ENCODE measurements at places on chromosomes 12 and 14.

GRCh38 chr12:13313886-13314285 is 117.4 kb downstream of the EMP1 start:
- no peak for DNase-seq

- no peak for DNase-seq
These were observed 219.3 kb upstream of the EEA1 start for GRCh38 chr12:93148412-93148811.

DNA sequence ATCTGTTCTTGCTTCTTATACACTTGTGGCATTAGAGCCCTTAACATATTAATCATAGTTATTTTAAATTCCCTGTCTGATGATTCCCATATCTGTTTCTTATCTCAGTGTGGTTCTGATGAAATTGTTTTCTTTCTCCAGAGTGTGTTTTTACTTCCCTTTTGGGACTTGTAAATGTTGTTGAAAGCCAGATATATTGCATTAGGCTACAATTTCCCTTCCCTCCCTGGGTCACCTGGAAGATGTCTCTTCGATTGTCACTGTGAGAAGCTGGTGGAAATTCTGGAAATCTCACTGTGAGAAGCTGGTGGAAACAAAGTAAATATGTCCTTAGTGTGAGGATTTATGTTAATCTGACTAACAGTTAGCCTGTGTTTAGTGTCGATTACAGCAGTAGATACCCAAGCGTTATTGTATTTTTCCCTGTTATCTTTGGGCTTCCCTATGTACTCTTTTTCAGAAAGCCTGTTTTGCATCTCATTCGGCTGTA is 717.3 kb downstream of the TRHDE start:
- DNase-seq: no peak

DNA sequence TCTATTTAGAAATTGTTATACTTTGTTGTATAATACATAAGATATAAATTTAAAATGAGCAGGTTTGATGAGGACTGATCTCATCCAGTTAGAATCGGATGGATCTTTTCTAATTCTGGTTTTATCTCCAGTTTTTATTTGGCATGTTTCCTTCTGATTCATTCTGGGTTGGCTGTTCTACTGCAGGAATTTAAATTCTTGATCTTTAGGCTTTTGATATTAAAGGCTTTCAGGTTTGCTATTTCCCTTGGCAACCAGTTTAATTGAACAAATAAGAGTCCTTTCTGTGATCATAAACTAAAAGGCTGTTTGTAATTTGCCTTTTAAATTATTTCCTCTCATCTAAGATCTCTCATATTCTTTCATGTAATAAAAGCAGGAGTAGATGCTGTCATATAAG is 83.4 kb downstream of the PDE6H start:
- DNase-seq: no peak

DNA sequence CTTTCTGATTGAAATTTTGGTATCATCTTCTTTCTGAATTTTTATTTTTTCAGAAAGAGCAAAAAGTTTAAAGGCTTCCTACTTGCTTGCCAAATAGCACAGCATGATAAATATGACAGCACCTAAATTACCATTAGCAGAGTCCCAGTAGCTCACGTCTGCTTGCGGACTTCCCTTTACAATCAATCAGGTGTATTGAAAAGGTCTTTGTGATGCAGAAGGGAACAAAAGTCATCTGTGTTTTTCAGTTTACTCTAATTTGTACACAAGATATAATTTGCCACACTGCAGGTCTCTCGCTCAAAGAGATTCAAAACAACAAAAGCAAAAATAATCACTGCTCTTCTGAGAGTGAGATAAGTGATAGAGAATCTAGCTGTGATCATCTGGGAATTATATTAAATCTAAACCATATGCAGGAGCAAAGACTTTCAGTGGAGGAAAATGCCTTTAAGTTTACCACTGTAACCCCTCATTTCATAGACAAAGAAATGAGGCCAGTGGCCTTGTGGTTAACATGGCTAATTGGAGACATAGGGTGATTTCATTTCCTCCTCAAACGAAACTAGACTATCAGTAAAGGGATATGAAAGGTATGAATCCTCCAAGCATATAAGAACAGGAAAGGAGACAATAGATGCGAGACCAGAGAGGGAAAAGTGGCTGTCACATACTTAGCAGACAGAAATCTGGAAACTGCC is 240.8 kb upstream of the TMPO start:
- no peak for DNase-seq

GRCh38 chr14:51933191-51933590 is 56.2 kb upstream of the RTRAF start:
- no peak for DNase-seq

- DNase-seq: no peak
These were observed 951.2 kb downstream of the FLRT2 start for GRCh38 chr14:86481104-86481503.

DNA sequence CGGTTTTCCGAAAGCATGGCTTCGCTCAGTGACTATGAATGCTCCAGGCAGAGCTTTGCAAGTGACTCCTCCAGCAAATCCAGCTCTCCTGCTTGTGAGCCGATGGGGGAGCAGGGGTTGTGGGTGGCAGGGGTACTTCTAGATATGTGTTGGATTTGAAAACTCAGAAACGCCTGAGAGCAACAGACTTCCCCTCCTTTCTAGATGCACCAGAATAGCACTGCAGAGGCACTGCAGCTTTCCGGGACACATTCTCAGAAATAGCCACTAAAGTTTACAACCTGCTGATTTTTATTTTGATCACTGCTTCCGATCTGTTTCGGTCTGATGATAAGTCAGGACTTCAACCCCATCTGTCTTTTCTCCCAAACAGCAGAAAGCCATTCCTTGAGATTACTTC is 8.6 kb downstream of the TCP11L2 start:
- no peak for DNase-seq

GRCh38 chr12:125861299-125862281 is 796.4 kb downstream of the AACS start:
- DNase-seq: no peak

DNA sequence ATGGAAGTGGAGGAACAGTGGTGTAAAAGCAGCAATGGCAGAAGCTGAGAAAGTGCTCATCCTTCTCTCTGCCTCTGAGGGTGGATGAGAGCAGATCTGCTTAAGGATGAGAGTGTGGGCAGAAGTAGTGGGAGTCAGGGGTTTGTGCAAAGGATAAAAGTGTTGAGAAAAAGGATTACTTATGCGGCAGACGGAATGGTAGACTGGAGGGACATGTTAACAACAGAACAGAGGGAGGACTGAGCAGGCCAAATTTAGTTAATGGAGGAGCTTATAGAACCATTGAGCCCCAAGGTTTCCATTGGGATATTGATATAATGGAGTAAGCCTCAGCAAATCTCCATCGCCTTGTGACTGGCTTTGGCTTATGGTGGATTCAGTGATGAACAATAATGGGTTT is 25.5 kb downstream of the TRHDE start:
- DNase-seq: no peak

DNA sequence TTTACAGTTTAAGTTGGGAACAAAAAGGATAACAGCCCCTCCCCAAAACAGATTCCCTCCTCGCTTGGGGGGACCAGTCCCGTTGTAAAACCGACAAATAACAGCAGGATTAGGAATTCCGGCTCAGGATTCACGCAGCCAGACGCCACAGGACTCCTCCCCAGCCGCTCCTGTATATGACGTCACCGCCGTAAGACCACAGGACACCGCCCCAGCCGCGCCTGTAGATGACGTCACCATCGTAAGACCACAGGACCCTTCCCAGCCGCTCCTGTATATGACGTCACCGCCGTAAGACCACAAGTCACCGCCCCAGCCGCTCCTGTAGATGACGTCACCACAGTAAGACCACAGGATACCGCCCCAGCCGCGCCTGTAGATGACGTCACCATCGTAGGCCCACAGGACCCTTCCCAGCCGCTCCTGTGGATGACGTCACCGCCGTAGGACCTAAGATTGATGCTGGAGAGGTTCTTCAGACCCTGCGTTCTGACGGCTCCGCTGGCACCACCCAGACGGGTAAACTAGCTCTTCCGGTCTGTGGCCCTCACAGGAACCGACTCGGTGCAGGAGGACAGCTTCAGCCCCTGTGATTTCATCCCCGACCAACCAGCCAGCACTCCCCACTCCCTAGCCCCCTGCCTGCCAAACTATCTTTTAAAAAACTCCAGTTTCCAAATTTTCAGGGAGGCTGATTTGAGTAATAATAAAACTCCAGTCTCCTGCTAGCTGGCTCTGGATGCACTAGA is 43.9 kb upstream of the FBRSL1 start:
- peak; percentile 92 for DNase-seq

DNA sequence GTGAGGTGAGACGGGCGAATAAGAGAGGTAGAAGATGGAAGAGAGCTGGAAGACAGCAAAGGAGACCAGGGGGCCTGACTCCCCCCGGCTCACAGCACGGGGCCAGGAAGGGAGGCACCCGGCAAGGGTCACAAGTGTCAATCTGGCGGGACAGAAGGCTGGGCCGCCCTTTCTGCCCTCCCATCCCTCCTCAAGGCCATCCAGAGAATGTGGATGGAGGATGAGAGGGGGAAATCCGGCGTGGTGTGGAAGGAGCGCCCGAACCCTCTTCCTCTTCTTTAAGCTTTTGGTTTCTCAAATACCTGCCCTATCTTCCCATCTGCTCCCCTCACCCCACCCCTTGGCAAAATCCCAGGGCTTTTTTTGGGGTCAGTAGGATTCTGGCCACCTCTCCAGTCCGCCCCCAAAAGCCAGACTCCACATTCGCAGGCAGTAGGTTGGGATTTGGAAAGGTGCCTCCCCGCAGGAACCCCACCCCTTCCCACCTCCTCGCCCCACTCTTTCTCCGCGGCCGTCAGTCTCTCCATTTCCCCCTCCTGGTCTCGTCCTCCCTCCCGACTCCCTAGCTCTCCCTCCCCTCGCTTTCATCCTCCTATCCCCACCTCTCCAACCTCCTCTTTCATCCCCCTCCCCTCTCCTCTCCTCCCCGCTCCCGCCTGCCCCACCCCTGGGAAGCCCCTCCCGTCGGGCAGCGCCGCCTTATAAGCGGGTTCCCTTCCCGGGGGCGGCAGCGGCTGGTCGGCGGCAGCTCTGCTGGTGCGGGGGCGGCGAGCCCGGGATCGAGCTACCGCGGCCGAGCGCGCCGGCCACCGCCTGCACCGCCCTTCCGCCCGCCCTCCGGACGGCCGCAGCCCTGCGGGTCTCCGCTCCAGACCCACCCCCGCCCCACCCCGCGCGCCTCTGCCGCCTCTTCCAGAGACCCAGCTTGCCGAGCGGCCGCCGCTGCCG is at the start of gene PTMS:
PTMS (plus strand) TSS at position 730 of the 948 bp plus-strand sequence. CDS start 343 bp downstream, outside the sequence.
- DNase-seq: peak; percentile 94

- no peak for DNase-seq
These were observed 20.4 kb upstream of the LRFN5 start for GRCh38 chr14:41586237-41586636.

- no peak for DNase-seq
These were observed 65.5 kb upstream of the SLCO1C1 start for GRCh38 chr12:20629414-20630156.

- no peak for DNase-seq
These were observed 4.5 kb upstream of the KRT8 start for GRCh38 chr12:52909331-52909730.

DNA sequence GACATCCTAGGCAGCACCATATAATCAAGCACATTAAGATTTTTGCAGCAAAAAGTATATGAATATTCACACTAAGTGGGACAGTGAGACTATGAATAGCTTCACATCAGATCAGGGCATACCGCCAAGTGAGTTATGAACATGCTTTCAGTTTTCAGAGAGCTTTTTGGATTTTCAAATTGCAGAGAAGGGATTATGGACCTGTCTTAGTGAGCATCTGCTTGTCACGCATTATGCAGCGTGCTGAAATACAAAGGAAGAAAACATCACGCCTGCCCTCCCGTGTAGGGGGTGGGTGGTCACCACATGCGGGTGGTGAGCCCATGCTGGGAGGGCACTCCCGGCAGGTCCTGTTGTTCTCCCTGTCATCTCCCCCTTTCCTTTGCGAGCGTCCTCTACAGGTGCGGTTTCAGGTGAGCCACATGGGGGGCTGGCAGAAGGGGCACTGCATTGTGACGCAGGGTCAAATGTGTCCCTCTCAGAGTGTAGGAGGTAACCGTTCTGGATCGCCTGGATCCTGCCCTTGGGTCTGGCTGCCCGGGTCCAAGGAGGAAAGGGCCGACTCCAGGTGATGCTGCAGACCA is 42.6 kb downstream of the TRAF3 start:
- DNase-seq: no peak

GRCh38 chr12:29692237-29692636 is 91.5 kb downstream of the TMTC1 start:
- no peak for DNase-seq

- DNase-seq: no peak
These were observed 755.4 kb downstream of the SLC6A15 start for GRCh38 chr12:84157170-84157569.

- no peak for DNase-seq
These were observed 16.4 kb downstream of the SERPINA3 start for GRCh38 chr14:94628578-94628977.

- no peak for DNase-seq
These were observed 126.9 kb upstream of the PRICKLE1 start for GRCh38 chr12:42716491-42716891.

DNA sequence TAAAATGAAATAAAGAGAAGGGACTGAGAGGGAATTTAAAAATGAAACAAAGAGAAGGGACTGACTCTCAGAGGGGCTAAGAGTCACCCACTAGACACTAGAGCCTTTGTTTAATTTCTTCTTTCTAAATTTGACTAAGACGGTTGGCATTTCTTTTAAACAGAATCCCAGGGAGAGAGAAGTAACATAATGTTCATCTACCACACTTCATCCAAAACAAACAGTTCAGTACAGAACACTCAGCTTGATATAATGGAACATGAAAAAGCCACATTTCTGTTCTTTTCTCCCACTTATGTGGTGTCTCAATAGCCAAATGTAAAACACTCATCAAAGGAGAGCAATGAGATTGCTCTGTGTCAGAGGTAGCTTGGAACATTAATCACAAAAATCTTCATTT is 10.1 kb upstream of the NT5DC3 start:
- no peak for DNase-seq

GRCh38 chr12:8687846-8688601 is 9.8 kb upstream of the RIMKLB start:
- peak; percentile 26 for DNase-seq

DNA sequence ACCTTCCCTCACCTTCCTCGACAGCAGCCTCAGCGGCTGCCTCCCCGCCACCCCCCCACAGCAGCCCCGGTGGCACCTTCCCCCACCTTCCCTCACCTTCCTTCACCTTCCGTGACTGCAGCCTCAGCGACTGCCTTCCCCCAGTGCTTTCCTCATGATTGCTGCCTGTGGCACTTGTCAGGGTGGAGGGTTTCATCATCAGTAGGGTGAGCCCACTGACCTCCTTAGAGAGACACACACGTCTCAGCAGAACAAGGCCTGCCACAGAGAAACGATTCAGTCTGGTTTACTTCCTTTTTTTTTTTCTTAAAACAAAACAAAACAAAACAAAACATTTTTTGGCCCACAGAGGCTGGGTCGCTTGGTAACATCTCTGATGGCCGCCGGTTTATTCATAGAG is 75.0 kb downstream of the EP400 start:
- DNase-seq: no peak

- DNase-seq: peak; percentile 32
These were observed 7.0 kb downstream of the CCND2 start for GRCh38 chr12:4280351-4281163.

DNA sequence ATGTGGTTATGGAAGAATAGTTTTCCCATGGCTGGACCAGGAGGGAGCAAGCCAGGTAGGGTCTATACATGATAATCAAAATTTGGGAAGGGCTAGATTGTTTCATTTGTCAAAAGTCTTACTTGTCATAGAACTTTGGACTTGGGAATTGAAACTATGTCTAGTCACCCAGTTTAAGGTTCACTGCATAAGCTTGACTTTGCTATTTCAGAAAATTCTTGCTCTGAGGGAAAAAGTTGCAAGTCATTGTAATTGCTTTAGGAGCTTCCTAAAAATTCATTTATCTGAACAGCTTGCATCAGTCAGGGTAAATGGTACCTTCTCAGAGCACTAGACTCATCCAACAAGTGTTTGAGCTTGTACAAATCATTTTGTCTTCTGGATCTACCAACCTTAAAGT is 1194.7 kb downstream of the GALC start:
- DNase-seq: no peak

Data from neural progenitor cell (in vitro differentiated cells).